8988T (cell line): ENCODE measurements at places on chromosomes 2 and 18.

DNA sequence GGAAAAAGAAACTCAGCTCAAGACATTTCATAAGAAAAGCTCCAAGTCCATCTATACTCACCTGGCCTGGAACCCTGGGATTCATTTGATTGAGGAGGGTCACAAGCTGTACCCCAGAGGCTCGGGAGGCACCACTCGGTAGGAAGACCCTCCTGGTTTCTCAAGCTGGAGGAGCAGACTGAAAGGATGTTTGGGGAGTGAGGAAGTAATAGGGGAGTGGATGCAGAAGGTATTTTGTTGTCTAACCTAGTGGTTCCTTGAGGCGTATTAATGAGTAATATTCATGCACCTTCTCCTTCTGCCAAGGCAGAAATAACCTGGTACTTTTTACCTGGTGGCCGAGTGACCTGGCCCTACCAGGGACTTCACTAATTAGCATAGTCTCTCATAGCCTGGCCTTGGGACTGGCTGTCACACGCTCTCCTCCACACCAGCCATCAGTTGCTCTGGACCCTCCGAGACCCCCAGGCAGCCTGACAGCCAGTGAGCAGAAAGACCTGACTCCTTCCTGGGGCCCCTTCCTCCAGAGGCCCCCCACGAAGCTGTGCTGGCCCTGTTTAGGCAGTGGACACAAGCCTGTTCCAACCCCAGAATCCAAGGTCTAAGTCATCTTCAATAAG is 161.4 kb downstream of the BCL2 start:
- no peak for DNase-seq

- DNase-seq = no peak
Measured at GRCh38 chr2:68784188-68784587, 49.6 kb downstream of the ARHGAP25 start.

GRCh38 chr2:144989579-144990270 is 469.8 kb upstream of the ZEB2 start:
- DNase-seq = no peak

- no peak for DNase-seq
Measured at GRCh38 chr2:29485631-29486030, 370.4 kb downstream of the CLIP4 start.

GRCh38 chr18:50659091-50660003 is 99.5 kb downstream of the MAPK4 start:
- DNase-seq = peak; percentile 35

GRCh38 chr2:151156431-151156830 is 105.2 kb downstream of the RBM43 start:
- DNase-seq = no peak

DNA sequence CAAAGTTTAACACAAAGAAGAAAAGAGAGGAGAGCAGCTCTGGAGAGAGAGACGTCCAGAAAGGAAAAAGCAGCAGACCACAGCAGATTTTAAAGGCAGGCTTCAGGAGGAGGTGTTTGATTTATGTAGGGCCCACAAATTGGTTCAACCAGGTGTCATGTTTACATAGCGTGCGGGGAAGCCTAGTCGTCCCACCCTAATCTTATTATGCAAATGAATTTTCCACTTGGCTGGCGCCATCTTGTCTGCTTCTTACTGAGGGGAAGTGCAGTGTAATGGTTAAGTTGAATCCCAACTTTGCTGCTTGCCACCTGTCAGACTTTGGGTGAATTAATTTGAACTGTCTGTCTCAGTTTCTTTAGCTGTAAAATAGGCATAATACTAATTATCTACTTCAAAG is 282.4 kb upstream of the CYRIA start:
- DNase-seq = no peak

DNA sequence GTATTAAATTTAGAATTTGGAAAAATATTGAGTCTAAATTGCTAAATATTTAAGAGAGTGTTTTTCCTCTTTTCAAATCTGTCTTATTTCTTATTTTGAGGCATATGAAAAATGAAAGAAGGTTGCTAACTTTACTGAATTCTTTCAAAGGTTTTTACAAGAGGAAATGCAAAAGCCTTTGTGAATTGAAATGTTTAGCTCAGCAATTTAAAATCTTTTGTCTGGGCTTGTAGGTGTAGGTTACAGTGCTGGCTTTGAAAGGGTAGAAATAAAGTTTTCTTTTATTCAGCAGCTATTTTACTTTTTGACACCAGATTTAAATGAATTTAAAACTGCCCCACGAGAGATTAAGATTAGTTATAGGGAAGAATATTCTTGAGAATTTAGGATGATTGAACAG is 192.0 kb downstream of the CDH7 start:
- DNase-seq = no peak

- DNase-seq = no peak
Measured at GRCh38 chr18:39208729-39209128, 1643.1 kb upstream of the CELF4 start.

DNA sequence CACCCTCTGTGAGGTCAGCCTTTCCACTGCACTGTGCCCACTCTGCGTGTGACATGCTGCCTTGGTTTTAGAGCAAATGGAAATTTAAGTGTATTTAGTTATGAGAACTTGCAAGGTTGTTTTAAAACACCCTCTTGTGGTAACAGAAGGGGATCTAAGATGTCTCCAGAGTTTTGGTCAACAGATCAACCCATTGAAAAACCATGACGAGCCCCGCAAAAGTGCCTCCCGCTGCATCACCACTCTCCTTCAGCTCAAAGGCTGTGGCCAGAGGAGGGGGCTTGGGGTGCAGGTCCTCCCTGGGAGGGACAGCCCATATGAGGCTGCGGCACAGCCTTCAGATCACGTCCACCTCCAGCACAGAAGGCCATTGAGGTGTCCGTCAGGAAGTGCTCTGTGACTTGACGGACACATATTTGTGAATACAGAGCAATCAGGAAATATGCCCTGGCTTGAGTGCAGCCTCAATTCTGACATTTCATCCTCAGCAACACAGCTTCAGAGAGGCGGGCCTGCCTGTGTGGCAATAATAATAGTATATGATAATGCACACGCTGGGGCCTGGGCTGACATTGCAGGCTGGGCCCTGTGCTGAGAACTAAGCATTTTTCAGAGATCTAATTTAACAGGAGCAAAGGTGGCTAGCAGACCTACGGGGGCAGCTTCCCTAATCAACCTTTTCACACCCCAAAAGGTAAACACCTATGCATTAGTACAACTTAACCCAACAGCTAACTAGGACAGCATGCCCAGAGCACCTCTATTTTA is 213.9 kb downstream of the ANAPC1 start:
- DNase-seq = no peak

- DNase-seq = no peak
Measured at GRCh38 chr2:64608867-64609226, 44.9 kb downstream of the SERTAD2 start.

- no peak for DNase-seq
Measured at GRCh38 chr2:31107591-31108300, 30.5 kb downstream of the GALNT14 start.

DNA sequence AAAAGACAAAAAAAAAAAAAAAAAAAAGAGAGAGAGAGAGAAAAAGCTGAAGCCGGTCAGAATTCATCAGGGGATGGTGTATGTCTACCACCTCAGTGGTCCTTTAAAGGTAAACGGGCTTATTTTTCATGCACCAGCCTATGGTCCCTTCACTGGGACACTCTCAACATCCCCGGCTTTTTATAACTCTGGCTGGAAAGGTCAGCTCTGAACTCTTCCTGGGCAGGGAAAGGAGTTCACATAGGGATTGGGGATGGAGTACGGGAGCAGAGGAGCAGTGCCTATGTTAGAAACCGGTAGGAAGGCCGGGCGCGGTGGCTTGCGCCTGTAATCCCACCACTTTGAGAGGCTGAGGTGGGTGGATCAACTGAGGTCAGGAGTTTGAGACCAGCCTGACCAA is 10.3 kb upstream of the MALT1 start:
- DNase-seq = no peak

- DNase-seq = no peak
Measured at GRCh38 chr2:45191976-45192375, 182.7 kb upstream of the SIX2 start.

DNA sequence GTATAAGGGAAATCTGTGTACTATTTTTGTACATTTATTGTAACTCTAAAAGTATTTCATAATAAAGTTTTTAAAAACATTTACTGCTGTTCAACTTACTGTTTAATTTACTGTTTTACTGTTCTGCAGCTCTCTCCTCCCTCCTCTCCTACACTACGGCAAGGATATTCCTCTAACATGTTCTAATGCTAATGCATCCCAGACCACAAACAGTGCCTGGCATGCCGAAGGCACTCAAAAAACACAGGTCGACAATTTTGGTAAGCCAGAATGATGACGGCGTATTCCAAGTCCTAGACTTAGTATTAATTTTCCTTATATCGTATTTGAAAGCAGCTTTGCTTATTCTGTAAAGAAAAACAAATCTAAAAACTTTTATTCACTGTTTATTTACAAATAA is 13.3 kb downstream of the MGAT4A start:
- DNase-seq = no peak

DNA sequence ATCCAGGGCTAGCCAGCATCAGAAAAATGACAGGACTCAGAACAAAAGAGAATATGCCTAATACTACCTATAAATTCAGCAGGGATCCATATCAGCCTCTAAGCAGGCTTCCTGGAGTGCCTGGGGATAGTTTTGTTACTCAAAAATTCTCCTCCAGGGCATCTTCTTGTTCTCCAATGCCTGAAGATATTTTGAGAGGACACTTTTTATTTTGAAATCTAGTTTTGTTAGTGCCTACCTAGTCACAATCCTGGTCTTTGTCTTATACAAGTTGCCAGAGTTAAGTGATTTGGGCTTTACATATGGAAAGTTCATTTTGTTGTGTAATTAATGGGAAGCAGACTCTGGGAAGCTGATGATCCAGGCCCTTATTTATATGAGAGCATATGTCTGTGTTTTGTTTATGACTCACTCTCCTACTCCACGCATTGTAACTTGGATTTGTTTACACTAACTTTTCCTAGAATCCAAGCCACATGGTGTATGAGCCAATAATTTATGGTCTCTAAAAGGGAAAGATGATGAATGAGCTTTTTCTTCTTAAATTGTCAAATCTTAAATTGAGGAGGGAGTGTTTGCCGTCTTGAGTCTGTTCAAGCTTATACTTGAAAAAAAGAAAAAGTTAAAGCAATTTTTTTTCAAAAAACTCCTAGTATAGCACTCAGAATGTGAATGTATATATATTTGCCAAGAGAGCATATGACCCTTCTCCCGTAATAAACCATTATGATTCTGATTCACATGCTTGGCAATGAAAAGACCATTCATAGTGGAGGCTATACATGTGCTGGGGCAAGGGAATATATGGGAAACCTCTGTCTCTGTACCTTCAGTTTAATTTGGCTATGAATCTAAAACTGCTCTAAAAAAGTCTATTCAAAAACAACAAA is 370.3 kb downstream of the SETBP1 start:
- DNase-seq = no peak

DNA sequence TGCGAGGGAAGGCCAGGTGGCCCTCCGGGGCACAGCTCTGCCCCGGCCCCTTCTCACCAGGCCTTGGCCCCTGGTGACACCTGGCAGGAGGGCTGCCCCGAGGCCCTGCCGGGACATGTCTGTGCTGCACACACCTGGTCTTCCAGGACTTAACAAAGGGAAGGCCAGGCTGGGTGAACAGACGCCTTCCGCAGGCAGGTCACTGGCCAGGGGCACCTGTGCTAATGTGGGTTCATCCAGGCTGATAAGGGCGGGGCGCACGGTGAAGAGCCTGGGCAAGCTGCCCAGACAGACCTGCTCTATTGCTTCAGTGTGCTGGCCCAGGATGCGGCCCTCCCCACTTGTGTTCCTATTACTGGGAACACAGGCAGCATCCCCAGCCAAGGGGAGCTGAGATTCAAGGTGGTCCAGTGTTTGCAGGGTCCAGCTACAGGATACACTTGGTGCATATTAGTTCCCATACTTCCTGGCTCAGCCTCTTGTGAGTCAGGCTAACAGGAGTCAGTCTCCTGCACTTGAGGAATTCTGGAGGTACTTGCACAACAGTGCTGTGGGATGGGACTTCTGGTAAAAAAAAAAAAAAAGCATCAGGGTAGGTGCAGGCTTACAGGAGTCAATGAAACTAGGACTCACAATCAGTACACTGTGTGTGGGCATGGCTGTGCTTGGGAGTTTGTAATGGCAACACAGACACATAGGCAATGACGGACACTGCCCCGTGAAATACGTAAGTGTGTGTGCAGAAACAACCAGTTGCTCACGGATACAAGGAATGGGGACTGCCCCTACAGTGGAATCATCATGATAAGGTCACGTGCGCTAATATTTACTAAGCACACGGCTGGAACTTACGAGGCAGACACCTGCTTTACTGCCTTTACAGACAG is 261.4 kb downstream of the TWIST2 start:
- no peak for DNase-seq

GRCh38 chr2:216344950-216345300 is 27.4 kb downstream of the MARCHF4 start:
- no peak for DNase-seq

GRCh38 chr2:210617732-210618330 is 61.4 kb downstream of the CPS1 start:
- DNase-seq = no peak

GRCh38 chr2:67108231-67108630 is 288.9 kb upstream of the ETAA1 start:
- DNase-seq = no peak

DNA sequence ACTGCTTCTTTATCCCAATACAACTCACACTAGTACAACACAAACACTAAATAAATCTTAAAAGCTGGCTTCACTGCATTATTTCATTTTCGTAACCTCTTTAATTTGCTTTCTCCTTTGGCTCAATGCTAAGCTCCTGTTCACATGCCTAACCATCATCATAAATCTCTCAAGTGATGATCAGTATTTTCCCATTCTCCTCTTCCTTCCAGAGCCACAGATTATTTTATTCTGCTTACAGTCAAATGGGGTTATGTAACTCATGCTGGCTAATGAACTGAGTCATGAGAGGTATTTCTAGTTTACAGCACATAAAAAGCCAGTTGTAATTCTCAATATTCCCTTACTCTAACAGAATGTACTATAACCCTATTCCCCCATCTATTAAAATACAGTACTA is 350.4 kb upstream of the ZC3H15 start:
- DNase-seq = no peak

- no peak for DNase-seq
Measured at GRCh38 chr2:234492717-234493485, 4.0 kb downstream of the ARL4C start.

DNA sequence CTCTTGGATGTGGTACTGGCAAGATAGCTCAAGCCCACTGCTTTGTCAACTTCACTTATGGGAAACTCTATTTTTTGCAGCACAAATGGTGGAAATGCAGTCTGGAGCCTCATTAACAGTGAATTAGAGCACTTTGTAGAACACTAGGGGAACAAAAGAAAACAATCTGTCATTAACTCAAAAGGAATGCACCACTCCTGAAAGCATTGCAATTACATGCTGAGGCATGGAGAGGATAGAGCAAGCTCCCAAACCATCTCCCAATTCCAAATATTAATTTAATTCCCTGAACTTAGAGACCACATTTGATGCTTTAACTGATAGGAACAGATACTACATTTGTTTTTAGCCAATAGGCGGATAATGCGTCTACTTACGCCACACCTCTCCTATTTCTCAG is 32.8 kb upstream of the TANC1 start:
- DNase-seq = no peak

- DNase-seq = peak; percentile 30
Measured at GRCh38 chr2:134411828-134412638, 158.2 kb downstream of the MGAT5 start.

GRCh38 chr2:167298017-167298416 is 409.7 kb downstream of the XIRP2 start:
- no peak for DNase-seq

GRCh38 chr2:64876137-64876647 is 113.0 kb upstream of the SLC1A4 start:
- no peak for DNase-seq

GRCh38 chr2:98465456-98466226 is 21.0 kb downstream of the INPP4A start:
- no peak for DNase-seq
